Kidney (tissue), 22 donors: ENCODE measurements at places on chromosomes 3 and 15.

- no peak for DNase-seq
Measured at GRCh38 chr3:197297002-197297401, 1.4 kb downstream of the DLG1 start.

DNA sequence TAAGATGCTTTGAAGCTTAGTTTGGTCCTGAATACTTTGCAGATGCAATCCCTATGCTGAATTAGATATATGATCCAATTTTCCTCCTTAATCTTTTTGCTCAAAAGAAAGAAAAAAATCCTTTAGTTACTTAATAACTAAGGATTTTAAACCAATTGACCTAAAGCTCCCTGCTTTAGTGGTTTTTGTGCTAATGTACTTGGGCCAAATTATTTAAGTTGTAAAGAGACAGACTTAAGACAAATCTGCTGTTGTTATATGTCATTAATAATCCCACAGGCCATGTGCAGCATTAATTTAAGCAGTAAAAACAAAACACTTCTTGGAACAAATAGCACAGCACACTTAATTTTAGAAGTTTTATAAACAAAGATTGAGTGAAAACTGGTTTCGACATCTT lies 776.1 kb upstream of the SEMA6D start:
- DNase-seq = peak; percentile 47

DNA sequence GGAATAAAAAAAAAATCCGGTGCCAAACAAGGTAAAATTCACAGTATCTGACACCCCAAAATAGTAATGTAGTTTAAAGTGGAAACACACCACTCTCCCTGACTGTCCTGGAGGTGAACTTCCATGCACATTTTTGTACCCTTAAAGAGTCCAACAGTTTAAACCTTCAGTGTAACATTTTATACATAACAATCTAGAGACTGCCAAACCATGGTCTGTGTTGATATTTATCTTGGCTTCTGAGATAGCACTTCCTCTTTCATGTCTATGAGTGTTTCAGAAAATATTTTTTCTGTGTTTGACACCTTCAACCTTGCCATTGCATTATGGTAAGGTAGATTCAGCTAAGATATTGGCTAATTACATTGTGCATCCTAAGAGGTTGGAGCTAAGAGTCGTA lies 13.9 kb downstream of the TMEM45A start:
- DNase-seq = no peak

GRCh38 chr3:52682016-52682415 lies 3.7 kb downstream of the PBRM1 start:
- peak; percentile 27 for DNase-seq

DNA sequence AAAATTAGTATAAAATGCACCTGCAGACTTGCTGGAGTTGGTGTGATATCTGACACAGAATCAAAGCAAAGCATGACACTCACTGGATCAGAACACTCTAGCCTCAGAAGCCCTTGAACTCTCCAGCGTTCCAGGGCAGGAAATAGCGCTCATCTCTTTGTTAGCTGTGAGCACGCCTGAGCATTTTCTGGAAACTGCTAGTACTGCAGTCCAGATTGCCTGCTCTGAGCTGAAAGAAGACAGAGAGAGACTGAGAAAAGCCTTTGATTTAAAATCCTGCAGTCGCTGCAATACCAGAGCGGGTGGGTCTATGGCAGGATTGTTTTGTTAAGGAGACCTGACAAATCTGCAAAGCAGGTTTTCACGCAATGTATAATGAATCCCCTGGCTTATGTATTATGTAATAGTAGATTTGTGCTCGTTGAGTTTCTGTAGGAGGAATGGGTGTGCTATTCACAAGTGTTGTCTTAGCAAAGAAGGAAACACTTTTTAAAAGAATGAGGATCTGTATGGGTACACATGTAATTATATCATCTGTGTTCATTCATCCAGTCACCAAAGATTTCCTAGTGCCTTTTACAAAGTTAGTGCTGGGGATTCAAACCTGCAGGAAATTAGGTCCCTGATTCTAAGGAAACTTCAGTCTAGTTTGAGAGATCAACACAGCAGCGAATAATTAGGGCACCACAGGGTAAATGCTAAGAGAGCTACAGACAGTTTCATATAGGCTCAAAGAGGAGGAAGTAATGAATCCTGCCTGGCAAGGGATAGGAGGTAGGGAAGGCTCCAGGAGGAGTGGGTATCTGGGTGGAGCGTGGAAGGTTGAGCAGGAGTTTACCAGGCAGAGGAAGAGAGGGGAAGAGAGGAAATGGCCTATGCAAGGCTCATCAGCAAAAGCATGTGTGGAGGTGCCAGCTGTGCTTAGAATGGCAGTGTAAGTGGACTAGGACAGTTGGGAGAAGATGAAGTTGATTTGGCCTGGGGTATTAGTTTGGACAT lies 26.1 kb upstream of the MGLL start:
- DNase-seq = peak; percentile 38

DNA sequence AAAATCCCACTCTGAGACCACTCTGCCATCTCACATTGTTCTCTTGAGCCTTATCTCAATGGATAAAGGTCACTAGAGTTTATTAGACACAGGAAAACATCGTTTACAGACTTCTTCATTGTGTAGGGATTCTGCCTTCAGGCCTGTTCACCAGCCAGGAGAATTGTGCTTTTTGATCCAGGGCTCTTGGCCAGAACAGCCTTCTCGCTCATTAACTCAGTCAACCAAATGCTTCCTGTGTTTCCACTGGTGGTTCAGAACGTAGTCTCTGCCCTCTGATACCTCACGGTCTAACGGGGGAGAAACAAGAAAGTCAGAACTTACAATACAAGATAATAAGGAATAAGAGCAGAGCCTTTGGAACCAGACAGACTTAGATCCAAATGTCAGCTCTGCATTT lies 54.2 kb upstream of the TSEN2 start:
- no peak for DNase-seq

DNA sequence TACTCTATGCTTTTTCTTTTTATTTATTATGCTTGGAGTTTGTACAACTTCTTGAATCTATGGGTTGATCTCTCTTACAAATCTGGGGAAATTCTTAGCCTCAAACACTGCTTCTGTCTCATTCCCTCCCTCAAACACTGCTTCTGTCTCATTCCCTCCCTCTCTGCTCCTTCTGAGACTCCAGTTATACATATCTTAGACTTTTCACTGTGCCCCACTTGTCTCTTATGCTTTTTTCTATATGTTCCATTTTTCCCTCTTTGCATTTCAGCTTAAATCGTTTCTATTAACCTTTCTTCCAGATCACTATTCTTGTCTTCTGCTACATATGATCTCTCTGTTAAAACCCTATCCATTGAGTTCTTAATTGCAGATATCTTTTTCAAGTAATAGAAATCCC lies 50.4 kb downstream of the RFTN1 start:
- DNase-seq = no peak

DNA sequence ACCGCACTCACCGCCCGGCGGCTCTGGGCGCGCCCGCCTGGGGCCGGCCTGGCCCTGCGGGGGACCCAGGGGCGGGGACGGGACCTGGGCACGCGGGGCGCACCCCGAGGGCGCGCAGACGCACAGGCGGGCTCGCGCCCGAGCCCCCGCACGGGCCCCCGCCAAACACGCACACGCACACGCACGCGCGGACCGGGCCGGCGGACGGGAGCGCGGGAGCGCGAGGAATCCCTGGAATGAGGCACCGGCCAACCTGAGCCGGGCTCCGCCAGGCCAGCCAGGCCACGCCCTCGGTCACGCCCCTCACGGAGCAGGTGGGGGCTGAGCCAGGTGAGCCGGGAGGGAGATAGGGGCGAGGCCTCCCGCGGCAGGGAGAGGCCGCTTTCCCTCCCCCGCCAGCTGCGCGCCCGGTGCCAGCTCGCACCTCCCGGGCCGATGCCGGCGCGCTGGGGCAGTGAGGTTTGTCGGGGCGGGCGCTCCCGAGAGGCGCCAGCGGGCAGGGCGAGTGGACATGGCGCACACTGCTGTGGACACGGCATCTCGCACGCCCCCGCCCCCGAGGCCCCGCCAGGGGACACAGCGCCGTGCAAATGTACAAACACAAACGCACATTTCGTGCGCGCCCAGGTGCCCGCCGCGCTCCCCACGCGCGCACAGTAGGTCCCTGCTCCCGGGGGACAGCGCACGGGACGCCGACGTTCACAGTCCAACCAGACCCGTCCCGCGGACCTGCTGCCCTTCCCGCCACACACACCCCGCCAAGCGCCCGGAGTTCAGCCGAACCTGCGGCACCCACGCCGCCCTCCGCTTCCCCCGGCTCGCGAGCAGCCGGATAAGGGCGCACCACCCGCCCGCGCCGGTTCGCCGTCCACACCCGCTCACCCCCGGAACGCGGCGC lies 75.9 kb upstream of the VGLL4 start:
- DNase-seq = peak; percentile 93

GRCh38 chr3:53134631-53135232 lies 4.5 kb upstream of the RFT1 start:
- DNase-seq = peak; percentile 81
